Neural progenitor cell (in vitro differentiated cells): ENCODE measurements at places on chromosomes 12 and 14. TPM values are rescaled to one million over a fixed set of nuclear protein-coding genes. Genes with fewer than 3 reads are reported as not detected.

DNA sequence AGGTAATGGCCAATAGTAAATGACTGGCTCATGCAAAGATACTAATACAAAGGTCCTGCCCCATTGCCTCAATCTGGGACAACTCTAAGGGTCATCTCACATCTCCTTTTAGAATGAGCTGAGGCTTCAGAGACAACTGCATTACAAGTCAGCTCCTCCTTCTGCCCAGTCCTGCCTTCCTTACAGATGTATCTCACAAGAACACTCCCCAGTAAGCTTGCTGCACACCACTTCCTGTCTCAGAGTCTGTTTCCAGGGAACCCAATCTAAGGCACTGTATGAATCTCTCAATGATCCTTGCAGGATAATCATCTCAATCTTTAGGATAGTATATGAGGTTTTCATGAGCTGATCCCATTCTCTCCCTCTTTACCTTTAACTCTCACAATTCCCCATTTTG is 57.8 kb upstream of the ZDHHC17 start:
- no peak for DNase-seq

- DNase-seq, result peak; percentile 48
These were observed 68.7 kb downstream of the STON2 start for GRCh38 chr14:81331229-81332021.

- DNase-seq, result no peak
These were observed 275.0 kb upstream of the KITLG start for GRCh38 chr12:88855301-88855700.

OAS1 gene
- total RNA-seq, result not detected in 2 replicates

DNA sequence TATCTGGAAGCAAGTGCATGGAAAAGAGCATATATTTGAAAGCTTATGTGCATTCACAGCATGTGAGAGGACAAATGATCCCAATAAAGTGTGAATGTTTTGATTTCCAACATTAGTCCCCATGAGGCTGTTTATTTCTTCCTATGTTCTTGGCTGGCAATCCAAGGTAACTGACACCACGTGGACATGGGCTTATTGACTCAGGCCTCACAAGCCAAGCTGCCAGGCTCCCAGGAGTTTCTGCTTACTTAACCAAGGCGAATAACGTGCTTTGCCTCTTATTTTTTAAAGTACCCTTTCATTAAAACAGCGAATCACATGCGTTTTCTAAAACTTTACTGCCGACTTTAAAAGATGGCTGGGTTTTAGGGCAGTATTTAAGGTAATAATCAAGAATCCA is 441.7 kb downstream of the FUT8 start:
- DNase-seq, result no peak

GRCh38 chr14:42480255-42480654 is 873.6 kb downstream of the LRFN5 start:
- no peak for DNase-seq

- no peak for DNase-seq
These were observed 246.2 kb downstream of the MSRB3 start for GRCh38 chr12:65524666-65525065.

BLOC1S1 gene
- 48.1 and 92.5 TPM in 2 replicates for total RNA-seq

PTGES3 gene
- 197 and 298 TPM in 2 replicates for total RNA-seq

GRCh38 chr12:12592930-12593329 is 18.7 kb upstream of the CREBL2 start:
- no peak for DNase-seq

DNA sequence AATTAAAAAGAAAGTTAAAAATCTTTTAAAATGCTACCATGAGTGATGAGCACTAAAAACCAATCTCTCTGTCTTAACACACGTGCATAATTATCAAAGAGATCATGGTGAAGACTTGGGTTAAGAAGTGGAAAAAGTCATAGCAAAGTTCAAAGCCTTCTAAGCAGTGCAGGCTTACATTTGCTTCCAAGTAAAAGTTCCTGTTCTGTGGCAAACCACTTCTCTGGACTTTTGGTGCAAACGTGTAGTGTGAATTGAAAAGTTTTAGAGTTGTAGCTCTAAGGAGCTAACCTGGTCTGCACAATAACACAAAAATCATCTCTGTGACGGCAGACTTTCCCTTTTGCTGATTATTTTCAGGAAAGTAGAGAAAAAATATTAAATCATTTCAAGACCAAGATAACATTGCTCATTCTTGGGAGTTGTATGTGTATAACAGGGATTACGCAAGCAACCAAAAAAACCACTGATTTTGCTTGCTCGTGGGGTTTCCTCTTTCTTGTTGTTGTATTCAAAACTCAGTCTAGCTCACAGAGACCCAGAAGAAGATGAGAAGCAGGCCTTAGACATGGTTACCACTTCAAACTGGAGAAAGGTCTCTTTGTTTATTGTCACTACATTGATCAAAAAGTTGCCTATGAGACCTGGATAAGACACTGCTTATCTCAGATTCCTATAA is 2.3 kb upstream of the GLIPR1 start:
- DNase-seq, result no peak

- DNase-seq, result no peak
These were observed 21.9 kb downstream of the PPP2R5C start for GRCh38 chr14:101783260-101784016.

VPS37B gene
- total RNA-seq, result 19.4 and 23.9 TPM in 2 replicates

LRRC10 gene
- total RNA-seq, result not detected in 2 replicates

SMCO3 gene
- total RNA-seq, result not detected in 2 replicates

GAS2L3 gene
- total RNA-seq, result 40.6 and 57.6 TPM in 2 replicates

GRCh38 chr12:40375076-40375475 is 150.3 kb downstream of the LRRK2 start:
- no peak for DNase-seq

DNA sequence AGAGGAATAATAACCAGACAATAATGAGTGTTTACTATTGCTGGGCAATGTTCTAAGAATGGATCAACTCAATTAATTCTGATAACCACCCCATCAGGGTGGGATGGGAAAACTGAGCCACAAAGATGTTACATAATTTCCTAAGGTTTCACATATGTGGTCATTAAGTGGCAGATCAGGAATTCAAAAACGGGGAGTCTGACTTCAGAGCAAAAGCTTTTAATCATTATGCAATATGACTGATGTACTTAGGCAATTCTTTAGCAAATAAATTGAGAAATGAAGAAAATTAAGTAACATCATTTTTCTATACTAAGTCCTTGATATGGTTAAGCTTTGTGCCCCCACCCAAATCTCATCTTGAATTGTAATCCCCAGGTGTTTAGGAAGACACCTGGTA is 53.4 kb downstream of the PLCZ1 start:
- no peak for DNase-seq

- no peak for DNase-seq
These were observed 31.9 kb downstream of the CACNA1C start for GRCh38 chr12:2084553-2085296.

DNA sequence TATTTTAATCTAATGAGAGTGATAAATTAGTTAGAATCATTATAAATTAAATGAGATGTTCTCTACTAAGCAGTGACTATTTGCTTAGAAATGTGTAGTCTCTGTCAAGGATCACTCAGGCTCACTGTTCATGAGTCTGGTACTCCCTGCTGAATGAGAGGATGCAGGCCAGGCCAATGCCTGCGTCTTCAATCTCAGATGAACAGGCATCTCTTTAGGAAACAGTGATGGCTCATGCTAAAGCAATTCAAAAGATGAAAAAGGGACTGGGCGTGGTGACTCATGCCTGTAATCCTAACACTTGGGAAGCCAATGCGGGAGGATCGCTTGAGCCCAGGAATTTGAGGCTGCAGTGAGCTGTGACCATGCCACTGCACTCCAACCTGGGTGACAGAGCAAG is 106.8 kb downstream of the ZFC3H1 start:
- peak; percentile 26 for DNase-seq

DNA sequence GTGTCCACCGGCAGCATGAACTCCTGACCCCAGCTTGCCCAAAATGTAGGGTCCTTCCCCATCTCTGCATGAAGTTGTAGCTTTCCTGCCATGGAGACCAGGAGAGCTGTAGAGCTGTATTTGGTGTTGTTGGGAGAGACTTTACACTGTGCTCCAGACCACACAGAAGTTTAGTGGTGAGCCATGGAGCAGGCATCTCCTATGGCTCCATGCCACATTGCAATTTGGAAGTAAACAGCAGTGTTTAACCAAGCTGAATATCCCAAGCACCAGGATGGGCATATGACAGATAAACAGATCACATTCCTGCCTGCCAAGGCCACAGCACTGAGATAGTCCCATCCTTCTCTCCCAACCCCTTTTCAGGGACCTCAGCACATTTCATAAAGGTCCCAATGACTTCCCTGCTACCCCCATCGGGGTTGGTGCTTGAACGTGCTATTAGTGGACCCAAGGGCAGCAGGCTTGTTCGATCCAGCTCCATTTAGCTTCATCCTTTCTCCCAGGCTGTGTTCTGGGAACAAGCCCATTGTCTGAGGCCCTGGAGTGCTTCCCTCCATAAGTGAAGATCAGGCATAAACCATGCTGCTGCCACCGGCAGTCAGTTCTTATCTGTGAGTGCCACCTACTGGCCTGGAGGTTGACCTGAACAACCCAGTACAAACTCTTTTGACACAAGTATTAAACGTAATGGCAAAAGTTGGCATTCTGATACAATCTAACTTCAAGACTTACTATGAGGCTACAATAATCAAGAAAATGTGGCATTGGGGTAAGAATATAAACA is 172.3 kb upstream of the ATXN7L3B start:
- peak; percentile 27 for DNase-seq

GRCh38 chr12:28536088-28536487 is 345.8 kb downstream of the CCDC91 start:
- DNase-seq, result no peak

- peak; percentile 26 for DNase-seq
These were observed 178.8 kb downstream of the KTN1 start for GRCh38 chr14:55758796-55759195.

TAS2R10 gene
- total RNA-seq, result 0.87 and 1.4 TPM in 2 replicates

ZC2HC1C gene
- total RNA-seq, result 0.90 and 0.94 TPM in 2 replicates

DNA sequence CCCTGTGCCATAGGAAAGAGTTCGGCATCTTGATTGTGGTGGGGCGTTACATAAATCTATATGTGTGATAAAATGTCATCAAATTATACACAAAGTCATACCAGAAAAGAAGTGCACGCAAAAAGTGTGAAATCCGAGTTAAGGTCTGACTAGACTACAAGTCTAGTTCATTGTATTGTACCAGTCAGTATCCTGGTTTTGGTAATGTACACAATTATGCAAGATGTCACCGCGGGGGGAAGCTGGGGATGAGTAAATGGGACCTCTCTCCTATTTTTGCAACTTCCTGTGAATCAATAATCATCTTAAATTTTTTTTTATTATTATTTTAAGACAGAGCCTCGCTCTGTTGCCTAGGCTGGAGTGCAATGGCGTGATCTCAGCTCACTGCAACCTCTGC is 43.2 kb upstream of the BCL11B start:
- DNase-seq, result no peak

TAS2R43 gene
- 2.5 and 4.0 TPM in 2 replicates for total RNA-seq

ACSM4 gene
- total RNA-seq, result not detected in 2 replicates

DNA sequence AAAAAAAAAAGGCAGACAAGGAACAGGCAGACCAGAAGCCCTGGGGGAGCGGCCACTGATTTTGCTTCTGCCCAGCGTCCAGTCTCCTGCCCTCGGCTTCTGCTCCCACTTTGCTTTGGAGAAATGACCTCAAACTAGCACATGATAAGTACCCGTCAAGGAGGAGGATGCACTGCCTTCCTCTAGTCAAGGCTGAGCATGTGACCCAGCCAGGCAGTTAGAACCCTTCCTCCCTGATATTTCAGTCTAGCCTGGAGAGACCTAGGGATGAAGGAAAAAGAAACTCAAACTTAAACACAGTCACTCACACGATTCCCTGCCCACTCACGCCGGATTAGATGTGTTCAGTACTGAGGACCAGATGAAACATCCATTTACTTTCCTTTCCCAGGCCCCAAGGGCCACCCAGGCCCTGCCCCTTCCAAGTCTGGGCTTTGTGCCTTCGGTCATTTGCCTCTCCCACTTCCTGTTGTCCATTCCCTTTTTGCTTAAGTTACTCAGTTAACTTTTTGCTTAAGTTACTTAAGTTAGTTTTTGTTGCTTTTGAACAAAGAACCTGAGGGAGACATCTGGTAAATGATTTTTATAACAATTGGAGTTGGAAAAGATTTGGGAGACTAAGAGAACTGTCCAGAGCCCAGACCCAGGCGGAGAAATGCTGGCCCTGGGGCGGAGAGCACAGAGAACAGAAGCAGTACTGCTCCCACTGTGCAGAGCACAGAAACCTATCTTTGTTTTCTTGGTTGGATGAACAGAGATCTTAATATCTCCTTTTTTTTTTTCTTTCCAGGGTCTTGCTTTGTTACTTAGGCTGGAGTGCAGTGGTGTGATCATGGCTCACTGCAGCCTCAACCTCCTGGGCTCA is 23.0 kb upstream of the TTC7B start:
- DNase-seq, result no peak

GRCh38 chr12:122876731-122877130 is 19.2 kb downstream of the VPS37B start:
- no peak for DNase-seq
